ENCODE measurements at places on chromosomes 5 and 9.

DNA sequence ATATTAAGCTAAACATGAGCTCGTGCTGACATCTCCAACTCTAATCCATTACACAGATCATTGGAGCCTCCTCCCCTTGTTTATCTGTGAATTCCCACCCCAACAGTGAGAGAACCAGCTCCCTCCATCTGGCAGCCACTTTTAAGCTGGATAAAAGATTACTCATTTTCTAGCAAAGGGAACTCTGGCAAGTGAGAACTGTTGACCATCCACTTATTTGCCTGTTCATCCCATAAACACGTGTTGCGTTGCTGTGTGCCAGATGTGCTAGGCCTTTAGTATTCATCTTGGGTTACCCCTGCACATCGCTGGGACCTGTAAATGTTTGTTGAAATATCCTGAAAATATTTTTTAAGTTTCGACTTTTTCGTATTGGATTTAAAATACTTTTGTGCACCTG, 2.4 kb upstream of the TOR1A start:
- DNase-seq: no peak

DNA sequence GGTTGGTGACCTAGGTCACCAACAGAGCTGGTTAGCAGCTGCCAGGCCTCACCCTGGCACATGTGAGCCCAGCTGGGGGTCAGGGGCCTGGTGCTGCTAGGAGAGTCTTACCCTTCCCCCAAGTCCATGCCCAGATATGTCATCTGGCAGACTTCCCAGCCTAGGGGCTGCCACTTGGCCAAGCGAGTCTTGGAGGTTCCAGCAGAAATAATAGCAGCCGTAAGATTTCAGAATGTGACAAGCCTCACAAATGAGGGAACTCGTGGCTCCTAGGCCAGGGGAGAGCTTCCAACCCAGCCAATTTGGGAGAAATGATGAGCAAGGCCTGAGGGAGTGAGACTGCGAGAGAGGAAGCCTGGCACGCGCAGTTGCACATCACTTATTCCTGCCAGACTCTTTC, 11.1 kb downstream of the URM1 start:
- DNase-seq: no peak

- no peak for DNase-seq
These were observed 6.6 kb downstream of the PLK2 start for GRCh38 chr5:58453306-58453705.

- no peak for DNase-seq
These were observed 30.6 kb downstream of the CLINT1 start for GRCh38 chr5:157828105-157828943.

- DNase-seq: no peak
These were observed 119.9 kb downstream of the NTRK2 start for GRCh38 chr9:84789463-84789830.

DNA sequence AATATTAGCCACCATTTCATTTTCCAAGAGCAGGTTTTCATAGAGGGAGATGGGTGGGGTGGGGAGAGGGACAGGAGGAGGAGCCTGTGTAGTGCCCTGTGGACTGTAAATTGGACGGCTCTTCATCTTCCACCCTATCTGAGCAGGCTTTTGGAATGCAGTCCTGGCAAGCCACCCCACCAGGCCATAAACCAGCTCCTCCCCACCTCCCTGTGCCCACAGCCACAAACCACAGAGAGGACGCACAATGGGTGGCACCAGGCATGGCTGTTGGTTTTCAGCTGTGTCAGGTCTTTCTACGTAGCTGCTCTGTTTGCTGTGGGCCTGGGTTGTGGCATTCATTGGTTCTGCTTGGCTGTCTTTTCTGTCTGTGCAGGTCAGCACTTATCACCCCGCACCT, 58.0 kb downstream of the PLAC8L1 start:
- DNase-seq: no peak

GRCh38 chr9:93254806-93255493, 71.0 kb downstream of the WNK2 start:
- DNase-seq: no peak

GRCh38 chr5:1488882-1489680, 34.7 kb downstream of the LPCAT1 start:
- no peak for DNase-seq

DNA sequence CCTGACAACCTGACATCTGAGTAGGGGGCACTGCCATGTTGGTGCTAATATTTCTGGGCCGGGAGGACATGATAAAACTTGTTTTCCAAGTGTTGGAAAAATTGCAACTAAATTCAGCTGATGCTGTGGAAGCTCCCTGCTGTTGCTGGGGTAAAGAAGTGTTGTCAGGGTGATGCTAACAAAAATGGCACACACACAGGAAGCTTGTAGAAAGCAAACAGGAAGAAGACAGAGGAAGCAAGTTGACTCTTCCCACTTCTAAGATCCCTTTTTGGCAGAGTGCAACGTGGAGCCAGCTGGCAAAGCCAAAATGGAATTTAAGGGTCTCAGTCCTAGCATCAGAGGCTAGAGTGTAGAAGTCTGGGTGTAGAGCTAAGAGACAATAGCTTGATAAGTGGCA, 11.3 kb upstream of the RIOK2 start:
- DNase-seq: no peak

- DNase-seq: no peak
These were observed 45.5 kb downstream of the TNFSF8 start for GRCh38 chr9:114884787-114885452.

GRCh38 chr5:92969781-92970237, 611.2 kb downstream of the NR2F1-AS1 start:
- DNase-seq: no peak

GRCh38 chr5:102554082-102554481, 55.3 kb upstream of the SLCO6A1 start:
- no peak for DNase-seq

DNA sequence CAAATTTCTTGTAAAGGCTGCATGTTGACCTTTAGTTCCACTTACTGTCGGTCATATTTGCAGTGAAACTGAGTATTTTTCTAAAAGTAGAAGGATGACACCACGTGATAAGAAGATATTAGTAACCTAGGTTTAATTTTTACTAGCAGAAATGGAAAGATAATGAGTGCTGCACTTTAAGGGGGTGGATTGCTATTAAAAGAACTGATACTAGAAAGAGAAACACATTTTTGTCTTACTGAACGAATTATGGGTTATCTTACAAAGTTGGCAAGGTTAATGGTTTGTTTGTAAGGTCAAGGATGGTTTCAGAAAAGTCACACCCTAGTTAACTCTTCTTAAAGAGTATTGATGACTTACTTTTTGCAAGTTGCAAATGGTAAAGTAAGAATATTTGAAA, 2.4 kb downstream of the MACIR start:
- DNase-seq: no peak

All from urinary bladder (tissue), 4 donors.